ENCODE measurements at places on chromosomes 1 and 21.

DNA sequence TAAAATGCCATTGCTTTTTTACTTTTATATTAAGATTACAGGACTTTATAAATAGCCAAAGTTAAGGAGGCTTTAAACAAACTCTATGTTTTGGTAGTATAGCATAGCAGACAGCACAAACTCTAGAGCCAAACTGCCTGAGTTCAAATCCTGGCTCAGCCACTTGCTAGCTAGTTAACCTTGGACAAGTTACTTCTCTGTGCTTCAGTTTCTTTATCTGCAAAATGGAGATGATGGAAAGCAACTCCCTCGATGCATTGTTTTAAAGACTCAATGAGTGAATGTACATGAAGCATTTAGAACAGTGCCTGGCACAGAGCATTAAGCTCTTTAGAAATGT is 21.3 kb downstream of the C1QB start:
- DNase-seq, result no peak

- peak; percentile 41 for DNase-seq
Measured at GRCh38 chr1:30386156-30386926, 337.0 kb downstream of the MATN1 start.

DNA sequence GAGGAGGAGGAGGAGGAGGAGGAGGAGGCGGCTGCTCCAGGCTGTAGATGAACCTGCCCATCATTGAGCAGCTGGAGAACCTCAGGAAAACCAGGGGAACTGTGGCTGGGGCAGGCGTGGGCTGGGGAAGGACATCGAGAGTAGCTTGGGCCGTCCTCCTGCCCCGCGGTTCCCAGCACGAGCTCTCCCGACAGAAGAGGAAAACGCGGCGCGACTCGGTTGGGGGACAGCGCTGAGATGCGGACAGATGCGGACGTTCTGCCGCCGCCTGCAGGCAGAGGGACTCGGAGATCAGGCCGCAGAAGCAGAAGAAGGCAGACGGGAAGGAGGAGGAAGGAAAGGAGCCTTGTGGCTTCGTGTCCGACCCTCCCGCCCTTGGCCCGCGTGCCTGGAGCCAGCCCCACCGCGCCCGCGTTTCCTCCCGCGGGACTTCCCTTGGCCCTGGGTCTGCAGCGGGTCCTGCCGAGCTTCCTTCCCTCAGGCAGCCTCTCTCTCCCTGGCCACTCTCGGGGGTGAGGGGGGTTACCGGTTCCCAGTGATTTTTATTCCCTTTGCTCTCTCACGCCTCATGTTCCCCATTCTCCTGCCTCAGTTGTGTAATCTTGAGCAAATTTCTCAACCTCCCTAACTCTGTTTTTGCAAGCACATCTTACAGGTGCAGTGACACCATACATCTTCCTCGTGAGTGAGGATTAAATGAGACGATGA is 1.7 kb upstream of the TNFRSF9 start:
- peak; percentile 91 for DNase-seq

GRCh38 chr21:45568383-45568782 is 26.1 kb upstream of the SLC19A1 start:
- DNase-seq, result no peak

DNA sequence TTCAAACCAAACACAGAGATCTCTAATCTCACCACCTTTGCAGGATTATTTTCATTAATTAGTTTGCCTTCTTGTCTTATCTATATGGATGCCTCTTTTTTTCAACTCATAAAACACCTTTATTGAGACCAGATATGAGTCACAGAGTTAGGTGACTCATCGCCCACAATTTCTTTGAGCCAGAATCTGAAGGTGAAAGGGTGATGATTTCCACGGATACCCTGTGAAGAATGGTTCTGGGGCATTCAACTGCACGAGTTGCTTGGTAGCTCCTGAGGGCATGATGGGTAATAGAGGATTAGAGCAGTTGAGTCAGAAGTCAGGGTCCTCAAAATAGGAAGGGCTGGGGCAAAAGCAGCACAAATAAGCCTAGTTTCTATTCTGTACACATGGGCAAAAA is 128.2 kb downstream of the TBX19 start:
- DNase-seq, result no peak

- no peak for DNase-seq
Measured at GRCh38 chr21:26801498-26801897, 43.7 kb downstream of the ADAMTS1 start.

DNA sequence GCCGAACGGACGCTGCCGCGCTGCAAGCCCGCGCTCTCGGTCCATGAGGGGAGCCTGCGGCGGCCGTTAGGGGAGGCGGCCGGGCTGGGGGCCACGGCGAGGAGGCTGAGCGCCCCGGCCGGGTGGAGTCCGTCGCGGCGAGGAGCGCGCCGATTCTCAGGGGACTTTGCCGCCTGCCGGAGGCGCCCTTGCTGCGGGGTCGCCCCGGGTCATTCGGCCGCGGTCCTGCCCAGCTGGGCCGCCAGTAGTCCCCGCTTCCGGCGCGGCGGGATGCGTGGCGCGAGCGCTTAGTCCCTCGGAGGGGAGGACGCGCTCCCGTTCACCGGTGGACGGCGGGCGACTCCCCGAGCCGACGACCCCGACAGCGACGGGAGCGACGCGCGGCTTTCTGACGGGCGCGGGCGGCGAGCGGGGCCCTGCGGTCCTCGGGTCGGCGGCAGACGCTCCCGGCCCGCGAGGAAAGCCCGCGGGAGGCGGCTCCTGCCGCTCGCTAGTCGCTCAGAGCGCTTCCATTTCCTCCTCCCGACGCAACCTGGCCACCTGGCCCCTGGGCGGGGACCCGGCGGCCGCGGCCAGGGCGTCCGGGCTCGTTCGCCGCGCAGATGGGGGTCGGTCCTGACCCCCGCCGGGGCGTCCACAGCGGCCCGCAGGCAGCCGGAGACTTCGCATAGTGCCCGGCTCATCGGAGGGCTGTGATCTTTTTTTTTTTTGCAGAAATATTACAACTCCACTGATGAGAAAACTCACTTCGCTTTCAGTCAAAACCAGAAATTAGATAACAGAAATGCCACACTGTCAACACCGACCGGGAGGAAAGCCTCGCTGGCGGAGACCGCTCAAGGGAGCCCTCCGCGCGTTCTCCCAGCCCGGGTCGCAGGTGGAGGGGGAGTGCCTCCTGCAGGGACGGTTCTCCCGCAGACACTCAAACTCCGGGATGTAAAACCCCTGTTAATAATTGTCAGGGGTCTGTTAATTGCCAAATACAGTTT is 641 bp upstream of the ZBTB21 start:
- DNase-seq, result peak; percentile 95

DNA sequence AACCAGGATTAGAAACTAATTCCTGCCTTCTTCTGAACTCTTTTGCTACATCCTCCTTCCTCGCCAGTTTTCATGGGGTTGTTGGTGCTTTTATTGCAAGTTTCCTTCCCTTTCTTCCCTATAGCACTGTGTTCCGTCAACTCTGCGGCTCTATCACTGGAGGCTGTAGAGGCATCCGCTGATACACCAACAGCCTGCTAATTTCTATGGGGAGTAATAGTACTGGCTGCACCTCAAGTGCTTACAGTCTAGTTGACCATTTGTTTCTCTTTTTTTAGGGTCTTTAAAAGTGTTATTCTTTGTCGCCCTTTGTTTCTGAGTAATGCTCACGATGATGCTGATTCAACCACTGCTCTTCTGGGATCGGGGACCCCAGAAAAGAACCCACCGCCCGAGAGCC is 746 bp downstream of the MIS18A start:
- DNase-seq, result no peak

DNA sequence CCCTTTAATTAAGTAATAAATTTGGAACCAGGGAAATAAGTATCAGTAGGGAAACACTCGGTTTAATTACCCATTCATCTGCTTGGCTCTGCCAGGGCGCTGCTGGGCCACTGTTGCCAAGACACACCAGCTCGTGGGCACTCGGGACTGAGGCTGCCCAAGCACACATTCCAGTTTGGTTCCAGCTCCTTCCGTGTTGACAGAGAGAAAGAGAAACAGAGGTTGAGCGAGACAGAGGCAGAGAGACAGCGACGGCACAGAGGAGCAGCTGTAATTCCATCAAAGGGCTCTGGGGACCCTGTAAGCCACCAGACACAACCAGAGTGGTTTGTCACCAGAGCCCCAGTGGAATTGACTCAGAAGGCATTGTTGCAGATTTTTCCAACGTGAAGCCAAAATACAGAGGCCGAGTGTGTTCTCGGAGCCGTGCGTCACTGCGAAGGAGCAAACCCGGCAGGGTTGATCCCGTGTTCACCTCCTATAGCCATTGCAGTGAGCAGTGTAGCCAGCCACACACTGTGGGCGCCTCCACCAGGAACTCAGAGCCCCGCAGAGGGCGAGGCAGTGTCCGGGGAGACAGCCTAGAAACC is 33.5 kb downstream of the SYF2 start:
- DNase-seq, result no peak

GRCh38 chr1:198175423-198176170 is 18.8 kb downstream of the NEK7 start:
- no peak for DNase-seq

- DNase-seq, result no peak
Measured at GRCh38 chr21:17387030-17387617, 125.7 kb upstream of the CXADR start.

DNA sequence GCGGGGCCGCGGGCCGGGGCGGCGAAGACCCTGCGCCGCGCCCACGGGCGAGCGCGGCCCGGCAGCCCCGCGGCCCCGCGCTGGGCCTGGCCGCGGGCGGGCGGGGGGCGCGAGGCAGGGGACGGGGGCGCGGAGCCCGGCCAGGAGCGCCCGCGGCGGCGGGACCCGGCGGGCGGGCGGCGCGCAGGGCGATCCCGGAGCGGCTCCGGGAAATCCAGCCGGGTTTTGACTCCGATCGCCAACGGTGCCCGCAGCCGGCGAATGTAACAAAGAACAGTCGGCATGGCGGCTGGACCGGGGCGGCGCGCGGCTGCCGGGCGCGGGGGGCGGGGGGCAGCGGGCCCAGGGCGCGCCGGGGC is 334 bp downstream of the PRDM15 start:
- DNase-seq, result peak; percentile 93

DNA sequence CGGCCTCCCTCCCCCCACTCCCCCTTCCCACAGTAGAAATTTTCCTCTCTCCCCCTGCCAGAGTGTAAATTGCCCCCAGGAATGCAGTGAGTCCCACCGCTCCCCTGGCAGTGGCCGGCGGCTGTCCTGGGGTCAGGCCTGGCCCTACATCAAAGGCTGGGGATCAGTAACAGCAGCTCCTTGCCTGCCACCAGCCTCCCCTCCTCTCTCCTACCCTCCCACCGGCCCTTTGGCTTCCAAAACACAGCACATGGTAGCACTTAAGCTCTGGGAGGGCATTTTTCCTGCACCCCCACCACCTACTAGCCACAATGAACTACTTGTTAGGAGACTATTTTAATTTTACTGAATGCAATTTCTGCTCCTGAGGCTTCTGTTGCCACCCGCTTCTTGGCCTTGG is 9.0 kb upstream of the COL8A2 start:
- no peak for DNase-seq

GRCh38 chr1:181010789-181011188 is 11.9 kb downstream of the STX6 start:
- no peak for DNase-seq

DNA sequence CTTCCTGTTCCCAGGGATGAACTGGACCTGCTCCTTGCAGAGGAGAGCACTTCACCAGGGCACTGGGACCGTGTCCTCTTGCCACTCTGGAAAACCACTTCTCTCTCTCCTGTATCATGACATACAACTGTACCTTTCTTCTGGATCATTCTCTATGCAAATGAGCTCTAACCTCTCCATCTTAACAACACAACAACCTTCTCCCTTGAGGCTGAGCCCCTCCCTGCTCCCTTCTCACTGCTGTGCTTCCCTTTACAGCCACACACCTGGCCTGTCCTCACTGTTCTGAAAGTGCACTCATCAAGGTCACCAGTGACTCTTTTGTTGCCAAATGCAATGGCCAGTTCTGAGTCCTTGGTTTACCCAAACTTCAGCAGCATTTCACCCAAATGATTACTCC is 54.5 kb upstream of the MRPS6 start:
- no peak for DNase-seq

DNA sequence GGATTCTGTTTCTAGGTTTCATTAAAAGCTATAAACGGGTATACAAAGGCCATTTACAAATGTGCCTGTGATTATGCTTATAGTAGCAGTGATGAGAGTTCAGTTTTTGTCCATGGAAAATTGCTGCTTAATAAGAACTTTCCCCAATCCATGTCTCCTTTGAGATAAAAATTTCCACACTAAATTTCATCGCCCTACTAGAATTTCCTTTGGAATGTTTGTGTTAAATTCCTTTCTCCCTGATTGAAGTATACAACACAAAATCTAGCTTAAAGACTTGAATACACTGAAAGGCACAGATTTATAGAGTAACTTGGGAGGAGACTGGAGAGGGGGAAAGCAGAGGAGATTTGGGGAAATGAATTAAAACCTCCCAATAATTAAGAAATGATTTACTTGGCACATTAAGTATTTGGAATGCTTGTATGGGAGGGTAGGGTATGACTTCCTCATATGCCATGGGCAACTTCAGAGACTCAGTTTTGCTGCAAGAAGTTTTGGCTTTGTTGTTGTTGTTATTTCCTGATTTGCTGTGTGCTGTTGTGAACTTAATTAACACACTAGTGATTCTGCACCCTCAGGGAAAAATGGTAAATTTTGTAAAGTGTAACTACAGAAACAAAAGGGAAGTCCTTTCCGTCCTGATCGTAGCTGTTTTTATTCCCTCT is 157.6 kb upstream of the LMO4 start:
- no peak for DNase-seq

DNA sequence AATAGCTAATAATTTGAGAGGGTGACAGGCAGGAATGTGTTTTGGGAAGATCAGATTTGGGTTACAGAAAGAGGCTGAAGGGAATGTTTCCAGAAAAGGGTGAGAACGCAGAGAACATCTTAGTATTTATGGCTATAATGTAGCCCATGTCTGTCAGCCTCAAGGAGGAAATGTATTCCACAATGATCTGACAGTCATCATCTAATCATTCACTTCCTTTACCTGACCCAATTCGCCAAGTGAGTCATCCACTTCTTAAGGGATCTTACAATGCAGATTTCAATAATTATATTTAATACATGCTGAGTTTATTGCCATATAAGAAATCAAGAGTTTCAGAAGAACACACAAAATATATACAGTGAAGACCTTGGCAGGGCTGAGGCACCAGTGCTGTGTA is 10.8 kb downstream of the TRIM45 start:
- no peak for DNase-seq

DNA sequence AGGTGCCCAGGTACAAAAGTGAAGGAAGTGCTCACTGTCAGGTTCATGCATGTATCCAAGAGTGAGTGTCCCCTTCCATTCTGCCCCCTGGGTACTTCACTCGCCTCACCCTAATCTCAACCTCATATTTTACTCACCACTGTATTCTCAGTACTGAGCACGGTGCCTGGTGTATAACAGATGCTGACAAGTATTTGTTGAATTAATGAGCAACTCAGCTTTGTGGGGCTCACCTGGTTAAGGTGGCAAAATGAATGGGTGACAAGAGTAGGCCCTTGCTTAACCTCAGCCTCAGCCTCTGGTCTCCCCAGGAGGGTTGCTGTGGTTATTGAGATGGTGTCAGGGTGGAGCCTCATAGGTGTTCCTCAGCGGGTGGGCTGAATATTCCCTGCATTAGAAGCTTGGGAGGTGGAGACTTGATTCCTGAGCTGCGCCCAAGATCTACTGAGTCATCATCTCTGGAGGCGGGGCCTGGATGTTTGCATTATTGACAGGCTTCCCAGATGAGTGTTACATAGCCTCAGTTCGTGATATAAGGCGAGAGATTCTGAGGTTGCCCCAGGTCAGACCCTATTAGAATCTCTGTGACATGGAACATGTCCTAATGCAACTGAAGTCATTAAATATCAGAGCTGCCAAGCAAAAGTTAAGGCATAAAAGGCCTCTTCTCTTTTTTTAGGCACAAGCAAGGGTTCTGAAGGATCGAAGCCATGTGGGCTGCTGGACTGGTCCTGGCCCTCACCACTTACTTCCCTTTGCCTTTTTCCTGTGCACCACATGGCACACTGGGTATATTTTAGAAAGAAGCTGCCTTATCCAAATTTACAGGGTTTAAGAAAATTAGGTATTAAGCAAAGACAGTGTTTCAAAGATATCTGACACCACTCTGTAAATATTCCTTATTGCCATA is 39.2 kb downstream of the SYT6 start:
- DNase-seq, result no peak
